ENCODE measurements at places on chromosomes 16 and 17.

DNA sequence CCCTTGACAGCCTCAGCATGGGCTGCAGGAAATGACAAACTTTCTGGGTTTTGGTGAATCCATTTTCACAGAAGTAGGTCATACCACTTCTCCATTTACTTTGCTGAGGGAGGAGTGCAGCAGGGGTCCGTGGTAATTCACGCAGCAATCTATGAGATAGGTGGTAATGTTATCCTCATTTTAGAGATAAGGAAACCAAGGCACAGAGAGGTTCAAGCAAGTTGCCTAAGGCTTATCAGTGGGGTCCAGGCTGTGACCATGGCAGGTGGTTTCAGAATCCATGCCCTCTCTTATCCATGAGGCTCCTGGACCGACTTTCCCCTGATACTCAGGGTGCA is 12.6 kb downstream of the TBX4 start:
- DNase-seq, result no peak

DNA sequence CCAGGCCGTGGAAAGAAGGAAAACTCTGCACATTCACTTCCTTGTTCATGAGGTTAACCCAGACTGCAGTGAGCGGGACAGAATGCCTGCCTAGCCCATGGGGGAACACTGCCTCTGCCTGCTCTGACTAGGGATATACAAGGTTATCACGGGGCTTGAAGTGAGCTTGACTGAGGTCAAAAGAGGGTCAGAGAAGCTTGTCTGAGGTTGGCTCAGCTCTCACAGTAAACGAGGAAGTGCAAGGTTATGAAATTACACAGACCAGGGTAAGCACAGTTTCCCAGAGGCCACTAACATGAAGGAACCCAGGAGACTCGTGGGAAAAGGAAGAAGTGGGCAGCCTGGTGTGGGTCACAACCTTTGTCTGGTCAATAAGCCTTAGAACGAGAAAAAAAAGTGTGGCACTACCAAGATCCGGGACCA is 28.7 kb downstream of the HIC1 start:
- no peak for DNase-seq

- DNase-seq, result no peak
These were observed 259.0 kb downstream of the XYLT1 start for GRCh38 chr16:17211797-17212196.

GRCh38 chr17:74192950-74193781 is 10.3 kb upstream of the RPL38 start:
- no peak for DNase-seq

- DNase-seq, result no peak
These were observed 134.4 kb downstream of the MAF start for GRCh38 chr16:79466111-79466510.

- no peak for DNase-seq
These were observed 227.1 kb downstream of the MAP2K4 start for GRCh38 chr17:12247761-12248160.

DNA sequence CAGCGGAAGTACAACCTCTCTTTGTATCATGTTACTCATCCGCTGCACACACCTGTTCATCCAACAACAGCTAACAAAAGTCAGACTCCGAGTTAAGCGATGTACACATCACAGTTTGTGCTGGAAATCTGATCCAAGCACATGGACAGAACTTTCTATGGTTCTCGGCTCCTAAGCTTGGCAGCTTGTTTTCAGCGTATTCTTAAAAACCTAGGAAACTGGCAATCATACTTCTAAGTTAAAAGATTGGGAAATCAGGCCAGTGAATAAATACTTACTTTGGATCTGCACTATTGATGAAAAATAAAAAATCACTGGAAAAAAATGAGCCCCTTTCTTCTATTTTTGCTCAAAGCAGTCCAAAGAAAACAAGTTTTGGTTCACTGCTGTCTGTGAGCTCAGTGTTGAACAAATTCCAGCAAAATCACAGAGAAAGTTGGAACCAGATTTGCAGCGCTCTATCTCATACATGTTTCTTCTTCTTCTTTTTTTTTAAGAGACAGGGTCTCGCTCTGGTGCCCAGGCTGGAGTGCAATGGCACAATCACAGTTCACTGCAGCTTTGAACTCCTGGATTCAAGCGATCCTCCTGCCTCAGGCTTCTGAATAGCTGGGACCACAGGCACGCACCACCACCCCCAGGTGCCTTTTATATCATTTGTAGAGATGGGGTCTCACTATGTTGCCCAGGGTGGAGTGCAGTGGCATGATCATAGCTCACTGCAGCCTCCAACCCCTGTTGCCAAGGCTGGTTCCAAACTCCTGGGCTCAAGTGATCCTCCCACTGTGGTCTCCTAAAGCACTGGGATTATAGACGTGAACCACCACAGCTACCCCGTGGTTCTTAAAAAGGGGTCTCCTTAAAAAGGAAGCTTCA is 71.6 kb upstream of the CREBBP start:
- DNase-seq, result no peak
